ENCODE measurements at places on chromosomes 3 and 15. TPM values are rescaled to one million over a fixed set of nuclear protein-coding genes. Genes with fewer than 3 reads are reported as not detected.

Gene VIPR1
- total RNA-seq = 3.6 TPM

GRCh38 chr15:56233549-56233948 lies 10.1 kb downstream of the RFX7 start:
- DNase-seq = no peak

- no peak for DNase-seq
Observed at GRCh38 chr15:75153565-75154276, 48.0 kb upstream of the C15orf39 start.

- no peak for DNase-seq
Observed at GRCh38 chr3:194672876-194673275, 885 bp upstream of the LSG1 start.

Measured in activated B cell treated with CpG ODN at 0.5 μM for 24 hours (primary cell).